ENCODE measurements at places on chromosomes 5 and 9.

GRCh38 chr5:176836811-176837706, 26.7 kb downstream of the UNC5A start:
- no peak for DNase-seq

GRCh38 chr5:33272288-33272687, 168.5 kb upstream of the TARS1 start:
- DNase-seq = peak; percentile 86

GRCh38 chr9:109001275-109001676, 12.0 kb downstream of the CTNNAL1 start:
- DNase-seq = no peak

- no peak for DNase-seq
Measured at GRCh38 chr5:88677943-88678769, 204.8 kb downstream of the MEF2C start.

DNA sequence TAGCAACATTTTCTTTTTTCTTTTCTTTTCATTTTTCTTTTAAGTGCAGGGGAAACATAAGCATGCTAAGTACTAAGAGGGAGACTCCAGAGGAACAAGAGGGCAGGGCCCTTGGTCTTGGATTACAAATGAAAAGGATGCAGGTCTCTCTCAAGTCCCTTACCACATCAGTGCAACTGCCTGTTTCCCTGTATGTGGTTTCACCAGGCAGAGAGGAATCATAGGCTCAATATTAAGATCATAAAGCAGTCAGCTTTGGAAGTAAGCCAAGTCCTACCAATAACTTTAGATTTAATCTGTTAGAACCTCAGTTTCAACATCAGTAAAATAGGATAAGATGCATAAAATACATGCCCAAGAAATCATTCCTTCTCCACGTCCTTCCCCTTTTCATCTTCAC, 422.7 kb upstream of the PAPPA start:
- DNase-seq = no peak

DNA sequence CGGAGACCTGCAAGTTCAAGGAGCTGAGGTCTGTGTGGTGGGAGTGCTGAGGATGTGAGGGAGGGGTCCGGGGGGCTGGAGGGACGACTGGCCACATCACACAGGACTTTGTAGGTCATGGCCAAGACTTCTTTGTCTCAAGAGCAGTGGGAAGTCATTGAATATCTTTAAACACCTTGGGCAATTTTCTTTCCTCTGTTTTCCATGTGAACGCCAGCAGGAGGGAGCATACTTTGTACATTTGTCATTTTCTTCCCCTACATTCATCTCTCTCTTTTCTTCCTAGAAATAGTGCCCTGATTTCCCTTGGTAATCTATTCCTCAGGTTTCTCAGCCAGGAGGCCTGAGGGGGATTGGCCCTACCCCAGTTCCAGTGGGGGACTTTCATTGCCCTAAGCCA, 153.7 kb upstream of the MSX2 start:
- DNase-seq = no peak

DNA sequence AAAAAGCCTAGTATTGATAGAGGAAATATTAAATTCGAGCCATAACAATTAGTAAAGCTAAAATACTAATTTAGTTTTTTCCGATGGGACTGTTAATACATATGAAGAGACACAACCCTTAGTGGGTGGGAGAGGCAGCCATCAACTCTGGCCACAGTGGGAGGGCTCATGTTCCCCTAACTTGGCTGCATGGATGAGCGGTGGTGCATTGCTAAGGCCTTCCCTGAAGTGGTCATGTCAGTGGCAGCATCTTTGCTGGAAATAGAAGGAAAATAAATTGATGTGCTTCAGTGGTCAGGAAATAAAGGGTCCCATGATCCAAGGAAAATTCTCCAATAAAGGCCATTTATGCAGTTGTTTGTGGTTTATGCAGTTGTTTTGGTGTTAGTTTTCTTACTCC, 33.9 kb upstream of the F2RL2 start:
- no peak for DNase-seq

DNA sequence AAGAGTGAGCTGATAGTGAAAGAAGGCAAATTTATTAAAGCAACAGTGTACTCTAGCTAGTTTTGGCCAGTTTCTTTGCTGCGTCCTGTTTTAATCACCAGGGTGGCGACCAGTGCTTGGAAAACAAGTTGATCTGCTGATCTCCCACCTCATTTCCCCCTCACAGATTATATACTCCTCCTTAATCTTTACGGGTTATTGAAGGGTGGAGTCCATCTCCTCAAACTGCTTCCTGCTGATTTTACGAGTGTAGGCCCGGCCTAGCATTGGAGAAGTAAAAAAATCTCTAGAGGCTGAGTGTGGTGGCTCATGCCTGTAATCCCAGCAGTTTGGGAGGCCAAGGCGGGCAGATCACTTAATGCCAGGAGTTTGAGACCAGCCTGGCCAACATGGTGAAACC, 14.0 kb upstream of the CFAP95 start:
- DNase-seq = no peak

- no peak for DNase-seq
Measured at GRCh38 chr9:109733690-109734089, 46.3 kb upstream of the PALM2AKAP2 start.

- no peak for DNase-seq
Measured at GRCh38 chr9:13428766-13429165, 149.3 kb upstream of the MPDZ start.

Measured in Panc1 (cell line).